Psoas muscle (tissue), 8 donors: ENCODE measurements at places on chromosomes 5 and 9. TPM values are rescaled to one million over a fixed set of nuclear protein-coding genes. Genes with fewer than 3 reads are reported as not detected.

IGFBPL1 gene
- total RNA-seq = 0.42 TPM

RPS14 gene
- 1,232 TPM for total RNA-seq

HNRNPAB gene
- total RNA-seq = 74.1 TPM

TTC23L gene
- total RNA-seq = not detected

FOXD4L3 gene
- total RNA-seq = not detected

NDST1 gene
- total RNA-seq = 37.6 TPM

SPINK7 gene
- total RNA-seq = not detected

IL6ST gene
- total RNA-seq = 255 TPM

STK32A gene
- 2.6 TPM for total RNA-seq

SLC24A2 gene
- total RNA-seq = 0.12 TPM

NOXA1 gene
- 1.6 TPM for total RNA-seq

WDR31 gene
- 1.7 TPM for total RNA-seq

AK8 gene
- total RNA-seq = not detected

UGCG gene
- total RNA-seq = 17.6 TPM

LHX3 gene
- not detected for total RNA-seq

MEGF10 gene
- total RNA-seq = 23.6 TPM

ZNF354C gene
- 3.7 TPM for total RNA-seq

FOXD4L4 gene
- not detected for total RNA-seq

MAP1B gene
- 20.2 TPM for total RNA-seq

PLK2 gene
- total RNA-seq = 12.8 TPM

SLC34A1 gene
- not detected for total RNA-seq

ANKRD34B gene
- 0.08 TPM for total RNA-seq

PCDHAC2 gene
- total RNA-seq = 0.14 TPM

SPATA31C1 gene
- not detected for total RNA-seq

ALDOB gene
- not detected for total RNA-seq

HACD4 gene
- total RNA-seq = 0.32 TPM

CTXN3 gene
- not detected for total RNA-seq

TAF11L10 gene
- total RNA-seq = not detected

ADAMTS2 gene
- 2.4 TPM for total RNA-seq

PCDHGA2 gene
- total RNA-seq = 1.6 TPM

RIMOC1 gene
- total RNA-seq = 9.4 TPM

DDX4 gene
- 0.18 TPM for total RNA-seq

CCL19 gene
- total RNA-seq = not detected

DAB2IP gene
- total RNA-seq = 54.2 TPM

SPATA31D4 gene
- not detected for total RNA-seq

GDA gene
- total RNA-seq = 0.27 TPM

TTC39B gene
- total RNA-seq = 1.8 TPM

ZNF189 gene
- total RNA-seq = 7.8 TPM

DTWD2 gene
- total RNA-seq = 9.3 TPM

ELAVL2 gene
- total RNA-seq = not detected

ORM2 gene
- total RNA-seq = not detected

TMEM8B gene
- 18.5 TPM for total RNA-seq

SVEP1 gene
- total RNA-seq = 16.3 TPM

COL23A1 gene
- 1.2 TPM for total RNA-seq
